Left colon (tissue), 2 donors: ENCODE measurements at places on chromosomes 5 and 9.

DNA sequence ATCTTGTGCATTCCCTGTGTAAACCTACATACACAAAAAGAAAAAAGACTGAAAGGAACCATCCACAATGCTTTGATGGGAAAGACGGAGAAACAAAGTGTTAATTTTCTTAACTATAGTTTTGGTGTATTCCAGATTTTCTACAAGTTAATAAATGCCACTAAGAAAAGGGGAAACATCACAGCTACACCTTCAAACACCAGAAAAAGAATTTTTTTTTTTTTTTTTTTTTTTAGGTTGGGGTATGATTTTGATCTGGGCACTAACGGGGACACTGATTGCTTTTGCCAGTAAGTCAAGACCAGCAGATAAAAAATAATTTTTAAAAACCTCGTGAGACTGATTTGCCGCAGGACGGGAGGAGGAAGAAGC, 334 bp upstream of the THG1L start:
- DNase-seq, result no peak

DNA sequence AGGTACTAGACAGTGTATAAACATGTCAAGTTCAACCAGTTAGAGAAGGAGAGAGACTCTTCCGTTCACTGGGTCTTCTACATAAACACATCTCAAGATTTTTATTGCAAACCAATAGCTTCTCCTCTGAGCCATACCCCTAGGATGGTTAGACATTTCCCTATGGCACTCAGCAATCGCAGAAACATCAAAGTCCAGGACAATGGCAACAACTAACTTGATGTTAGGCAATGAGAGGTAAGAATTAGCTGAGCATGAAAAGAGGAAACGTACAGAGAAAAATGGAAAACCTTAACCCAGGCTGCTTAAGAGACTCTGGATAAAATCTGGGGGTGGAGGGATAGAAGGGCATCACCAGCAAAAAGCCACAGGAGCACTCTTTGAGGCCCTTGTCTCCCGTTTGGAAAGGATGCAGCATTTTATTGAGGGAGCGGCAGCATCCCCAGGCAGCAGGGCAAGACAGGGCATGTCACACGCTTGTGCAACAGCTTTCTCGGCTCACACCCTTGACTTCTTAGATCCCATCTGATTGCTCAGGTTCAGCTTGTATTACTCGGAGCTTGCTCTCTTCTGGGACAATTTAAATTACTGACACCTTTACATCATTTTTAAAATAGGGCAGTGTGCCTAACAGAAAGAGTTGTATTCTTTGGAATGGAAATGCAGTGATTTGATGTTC, 8.6 kb upstream of the PSAT1 start:
- DNase-seq, result no peak

DNA sequence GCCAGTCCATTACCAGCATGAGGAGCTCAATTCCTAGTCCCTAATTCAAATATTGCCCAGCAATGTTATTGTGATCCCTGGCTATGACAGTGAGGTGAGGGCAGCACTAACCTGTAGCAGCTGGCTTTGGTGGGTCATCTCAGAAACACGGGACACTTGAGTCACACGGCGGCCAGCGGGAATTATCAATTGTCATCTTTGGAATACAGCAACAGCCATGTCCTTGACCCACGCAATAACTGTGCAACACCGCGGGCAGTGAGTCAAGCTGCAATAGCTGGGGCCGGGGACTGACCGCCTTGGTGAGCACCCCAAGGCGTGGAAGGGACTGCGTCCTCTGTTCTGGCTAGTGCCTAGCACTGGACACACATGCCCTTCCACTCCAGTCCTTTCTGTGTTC, 62.5 kb upstream of the ALDH1B1 start:
- DNase-seq, result no peak

GRCh38 chr5:138844812-138845513, 30.2 kb downstream of the LRRTM2 start:
- DNase-seq, result no peak

- DNase-seq, result no peak
These were observed 67.4 kb downstream of the CTSL start for GRCh38 chr9:87793292-87793691.

GRCh38 chr9:110880189-110880588, 158.1 kb downstream of the LPAR1 start:
- no peak for DNase-seq

- no peak for DNase-seq
These were observed 37.5 kb upstream of the SLC6A19 start for GRCh38 chr5:1163879-1164278.

DNA sequence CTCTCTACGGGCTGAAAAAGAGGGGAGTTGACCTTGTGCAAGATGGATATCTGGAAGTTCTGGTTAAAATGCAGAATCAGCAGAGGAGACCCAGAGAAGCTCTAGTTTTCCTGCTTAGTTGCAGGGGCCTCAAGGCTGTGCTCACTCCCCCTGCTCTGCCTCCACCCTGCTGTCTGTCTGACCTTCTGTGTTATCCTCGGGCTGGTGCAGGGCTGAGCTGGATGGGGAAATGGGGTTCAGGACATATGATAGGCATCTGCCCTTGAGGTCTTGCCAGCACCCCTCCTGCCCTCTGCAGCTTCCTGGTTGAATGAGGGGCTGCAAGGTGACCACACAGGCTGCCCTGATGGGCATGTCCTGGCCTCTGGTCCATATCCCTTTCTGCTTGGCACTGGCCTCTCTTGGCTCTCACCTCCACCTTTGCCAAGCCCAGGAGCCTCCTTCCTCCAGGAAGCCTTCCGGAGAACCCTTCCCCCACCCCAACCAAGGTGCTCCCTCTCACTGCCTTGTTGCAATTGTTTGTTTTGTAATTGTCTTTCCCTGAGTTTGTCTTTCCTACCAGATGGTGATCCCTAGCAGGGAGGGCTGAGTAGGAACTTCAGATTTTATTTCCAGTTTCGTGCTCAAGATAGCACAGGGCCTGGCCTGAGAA, 1.3 kb downstream of the TMEM268 start:
- peak; percentile 31 for DNase-seq
